Frontal cortex (tissue), 4 donors: ENCODE measurements at places on chromosomes 16 and 17. TPM values are rescaled to one million over a fixed set of nuclear protein-coding genes. Genes with fewer than 3 reads are reported as not detected.
A peak's percentile ranks its signal among the peaks of the same experiment; 100 is the strongest.

Gene GRB7
- not detected for total RNA-seq

DNA sequence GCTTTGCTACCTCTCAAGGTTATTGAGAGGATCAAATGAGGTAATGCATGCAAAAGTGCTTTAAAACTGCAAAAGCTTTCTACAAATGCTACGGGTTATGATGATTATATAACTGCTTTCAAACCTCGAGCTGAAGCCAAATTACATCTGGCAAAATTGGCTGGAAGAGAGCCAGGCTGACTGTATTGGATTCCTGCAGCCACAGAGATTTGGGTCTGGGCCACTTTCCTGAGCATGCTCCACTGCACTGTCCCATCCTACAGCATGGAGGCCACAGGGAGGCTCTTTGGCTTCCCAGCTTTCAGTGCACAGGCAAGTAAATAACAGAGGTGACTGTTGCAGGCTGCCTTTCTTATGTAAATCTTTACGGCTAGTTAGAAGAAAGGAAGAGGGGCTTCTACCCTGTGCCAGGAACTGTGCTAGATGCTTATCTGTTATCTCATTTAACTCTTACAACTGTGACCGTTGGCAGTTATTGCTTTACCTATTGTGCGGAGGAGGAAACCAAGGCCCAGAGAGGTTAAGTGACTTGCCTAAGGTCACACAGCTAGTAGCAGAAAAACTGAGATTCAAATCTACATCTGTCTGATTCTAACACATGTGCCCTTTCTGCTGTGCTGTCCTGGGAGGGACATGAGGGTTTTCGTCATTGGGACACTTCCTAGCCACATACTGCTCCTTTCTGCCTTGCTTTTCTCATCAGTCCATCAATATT lies 121.8 kb downstream of the SPACA3 start:
- DNase-seq = no peak

GRCh38 chr16:10009684-10010083 lies 172.5 kb downstream of the GRIN2A start:
- DNase-seq = peak; percentile 23

DNA sequence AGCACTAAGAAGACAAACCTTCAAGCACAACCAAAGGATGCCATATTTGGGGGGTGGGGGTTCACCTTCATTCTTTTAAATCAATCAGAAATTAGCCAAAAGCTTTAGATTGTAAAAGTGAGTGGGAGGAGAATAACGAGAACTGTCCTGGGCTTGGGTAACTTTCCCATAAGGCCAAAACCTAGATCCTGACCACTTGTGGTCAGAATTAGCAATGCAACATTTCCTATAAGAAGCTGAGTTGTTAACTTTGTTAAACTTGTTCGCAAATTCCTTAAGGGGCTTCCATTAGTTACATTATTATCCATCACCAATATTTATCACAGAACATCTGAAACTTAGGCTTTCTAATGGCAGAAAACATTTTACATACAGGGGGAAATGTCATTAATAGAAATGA lies 25.1 kb downstream of the STAT5B start:
- DNase-seq = no peak

Gene PRSS27
- 1.6 TPM for total RNA-seq

DNA sequence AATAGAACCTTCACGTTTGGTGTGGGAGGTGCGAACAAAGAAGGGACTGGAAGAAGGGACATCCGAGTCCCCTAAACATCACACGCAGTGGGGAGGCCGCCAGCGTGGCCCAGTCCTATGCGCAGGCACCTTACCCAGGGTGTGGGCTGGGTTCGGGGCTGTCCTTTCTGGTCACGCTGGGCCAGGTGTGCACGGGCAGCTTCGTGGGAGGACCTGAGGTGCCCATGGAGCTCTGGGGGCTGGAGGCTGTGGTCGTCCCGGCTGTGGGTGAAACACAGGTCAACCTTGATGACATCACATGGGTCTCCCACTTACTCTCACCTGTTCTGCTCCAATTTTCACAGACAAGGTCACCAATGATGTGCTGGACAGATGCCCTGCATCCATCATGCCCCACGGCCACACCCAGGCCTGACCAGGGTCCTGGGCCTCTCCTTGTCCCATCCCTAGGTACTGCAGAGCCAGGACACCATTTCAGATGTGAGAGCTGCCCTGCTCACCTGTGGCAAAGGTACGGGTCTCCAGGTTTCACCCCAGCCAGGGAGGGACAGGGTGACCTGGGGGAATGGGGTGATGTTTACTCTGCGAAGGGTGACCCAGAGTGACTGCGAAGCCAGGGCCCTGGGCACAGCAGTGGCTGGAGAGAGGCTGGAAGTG lies 3.1 kb downstream of the CD300C start:
- no peak for DNase-seq

GRCh38 chr17:6654841-6655731 lies 3.5 kb downstream of the C17orf100 start:
- peak; percentile 43 for DNase-seq

DNA sequence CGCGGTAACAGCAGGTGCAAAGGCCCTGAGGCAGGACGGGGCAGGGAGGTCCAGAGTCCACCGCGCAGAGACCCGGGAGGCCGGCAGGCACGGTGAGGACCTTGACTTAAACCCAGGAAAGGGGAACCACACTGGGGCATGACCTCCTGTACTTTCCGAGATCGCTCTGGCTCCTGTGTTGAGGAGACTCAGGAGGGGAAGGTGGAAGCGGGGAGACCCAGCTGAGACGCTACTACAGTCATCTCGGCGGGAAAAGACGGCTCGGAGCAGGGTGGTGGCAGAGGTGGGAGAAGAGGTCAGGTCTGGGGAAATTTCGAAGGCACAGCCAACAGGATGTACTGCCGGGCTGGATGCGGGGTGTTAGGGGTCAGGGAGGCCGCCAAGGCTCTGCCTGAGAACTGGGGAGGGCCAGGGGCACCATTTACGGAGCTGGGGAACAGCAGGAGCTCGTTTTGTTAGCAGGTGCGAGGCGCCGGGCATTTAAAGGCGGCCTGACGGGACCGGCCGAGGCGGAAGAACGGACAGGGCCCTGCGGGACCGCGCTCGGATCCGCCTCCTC lies 22.3 kb downstream of the NPTX1 start:
- DNase-seq = no peak

Gene BRICD5
- total RNA-seq = 4.5 TPM

DNA sequence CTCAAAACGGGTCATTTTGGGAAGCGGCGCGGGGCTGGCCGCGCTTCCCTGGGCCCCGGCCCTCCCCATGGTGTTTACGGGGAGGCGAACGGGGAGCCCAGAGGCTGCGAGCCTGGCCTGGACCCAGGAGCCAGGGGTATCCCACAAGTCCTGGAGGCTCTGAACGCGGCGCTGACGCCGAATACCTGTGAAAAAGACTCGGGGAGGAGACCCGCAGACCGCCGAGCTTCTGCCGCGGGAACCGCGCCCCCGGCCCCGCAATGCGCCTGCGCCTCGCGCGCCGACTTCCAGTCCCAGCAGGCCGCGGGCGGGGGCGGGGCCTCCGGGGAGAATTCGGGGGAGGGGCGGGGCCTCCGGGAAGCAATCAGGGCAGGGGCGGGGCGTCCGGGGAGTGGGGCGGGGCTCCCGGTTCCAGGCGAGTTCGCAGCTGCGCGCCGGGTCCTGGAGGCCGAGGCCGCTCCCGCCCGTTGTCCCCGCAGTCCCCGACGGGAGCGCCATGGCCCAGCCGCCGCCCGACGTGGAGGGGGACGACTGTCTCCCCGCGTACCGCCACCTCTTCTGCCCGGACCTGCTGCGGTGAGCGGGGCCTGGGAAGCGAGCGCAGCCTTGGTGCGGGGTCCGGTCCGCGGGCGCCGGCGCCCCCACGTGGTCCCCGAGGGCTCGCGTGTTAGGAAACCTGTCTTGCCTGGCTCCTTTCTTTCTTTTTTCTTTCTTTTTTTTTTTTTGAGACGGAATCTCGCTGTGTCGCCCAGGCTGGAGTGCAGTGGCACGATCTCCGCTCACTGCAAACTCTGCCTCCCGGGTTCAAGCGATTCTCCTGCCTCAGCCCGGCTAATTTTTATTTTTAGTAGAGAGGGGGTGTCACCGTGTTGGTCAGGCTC lies at the start of gene DECR2:
TSS of gene DECR2 (plus strand) at position 418 of the 881 bp plus-strand sequence. CDS start at position 497, 79 bp downstream.
- DNase-seq = peak; percentile 99

DNA sequence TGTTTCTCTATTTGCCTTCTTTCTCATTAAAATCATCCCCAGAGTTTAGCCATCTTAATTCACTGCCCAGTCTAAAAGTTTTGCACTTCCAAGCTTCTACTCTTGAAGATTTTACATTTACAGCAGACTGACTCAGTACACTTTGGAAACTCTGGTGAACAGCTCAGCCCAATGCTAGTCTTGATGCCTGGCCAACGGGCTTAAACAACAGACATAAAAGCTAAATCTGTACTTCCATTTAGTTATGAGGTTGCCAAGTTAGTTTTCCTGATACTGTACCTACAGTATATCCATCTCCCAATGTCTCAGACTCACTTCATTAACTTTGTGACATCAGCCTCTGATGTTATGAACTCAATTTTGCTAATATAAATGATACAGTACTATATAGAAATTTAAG lies 891.8 kb upstream of the SOX9 start:
- no peak for DNase-seq

GRCh38 chr17:50554201-50554600 lies 6.3 kb upstream of the CACNA1G start:
- no peak for DNase-seq

DNA sequence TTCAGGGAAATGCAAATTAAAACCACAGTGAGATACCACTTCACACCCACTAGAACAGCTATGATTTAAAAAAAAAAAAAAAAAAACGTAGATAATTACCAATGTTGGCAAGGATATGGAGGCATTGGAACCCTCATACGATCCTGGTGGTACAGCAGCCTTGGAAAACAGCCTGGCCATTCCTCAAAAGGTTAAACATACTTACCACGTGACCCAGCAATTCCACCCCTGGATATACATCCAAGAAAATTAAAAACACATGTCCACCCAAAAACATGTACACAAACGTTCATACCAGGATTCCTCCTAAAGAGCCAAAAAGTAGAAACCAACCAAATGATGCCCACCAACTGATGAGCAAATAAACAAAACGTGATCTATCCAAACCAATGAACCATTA lies 68.1 kb downstream of the GAS7 start:
- DNase-seq = no peak

Gene MPP2
- total RNA-seq = 13.9 TPM

- DNase-seq = no peak
These were observed 116.9 kb upstream of the CLEC3A start for GRCh38 chr16:77905374-77905920.

Gene RNF157
- total RNA-seq = 18.3 TPM

- no peak for DNase-seq
These were observed 27.7 kb upstream of the BCO1 start for GRCh38 chr16:81210807-81211206.

DNA sequence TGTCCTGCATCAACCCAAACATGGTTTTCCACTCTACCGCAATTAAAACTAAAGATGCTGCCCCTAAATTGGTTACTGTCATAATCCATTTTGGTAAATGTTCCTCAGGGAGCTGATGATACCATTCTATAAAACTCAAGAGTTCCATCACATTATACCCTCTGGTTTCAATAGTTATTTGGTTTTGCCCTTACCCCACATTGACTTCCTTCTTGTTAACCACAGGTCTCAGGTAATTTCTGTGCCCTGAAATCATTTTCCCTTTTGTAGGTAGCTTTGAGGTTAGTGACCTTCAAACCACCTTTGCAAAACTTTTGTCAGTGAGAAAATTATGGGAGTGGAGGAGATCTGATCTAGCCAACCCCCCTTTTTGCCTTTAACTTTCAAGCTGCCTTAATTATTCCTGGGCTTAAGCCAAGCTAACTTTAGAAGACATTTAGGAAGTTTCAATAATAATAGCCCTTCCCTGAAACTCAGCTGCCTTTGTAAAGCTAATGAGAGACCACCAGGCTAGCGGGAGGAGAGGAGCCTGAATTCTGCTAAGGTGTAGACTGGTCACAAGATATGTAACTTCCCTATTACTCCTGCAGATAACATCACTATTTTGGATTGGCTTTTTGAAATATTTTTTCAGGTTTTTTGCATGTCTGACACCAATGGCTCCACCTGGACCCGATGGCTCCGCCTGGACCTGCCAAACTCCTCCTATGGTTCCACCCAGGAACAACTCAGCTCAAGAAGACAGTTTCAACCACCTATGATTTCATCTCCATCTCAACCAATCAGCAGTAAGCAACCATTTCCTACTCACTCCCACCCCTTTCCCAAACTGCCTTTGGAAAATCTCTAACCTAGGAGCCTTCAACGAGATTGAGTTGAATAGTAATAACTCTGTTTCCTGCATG lies 224.9 kb downstream of the HS3ST3B1 start:
- DNase-seq = no peak

GRCh38 chr17:16919663-16920627 lies 52.0 kb downstream of the TNFRSF13B start:
- DNase-seq = no peak

Gene SPATA2L
- 20.0 TPM for total RNA-seq

DNA sequence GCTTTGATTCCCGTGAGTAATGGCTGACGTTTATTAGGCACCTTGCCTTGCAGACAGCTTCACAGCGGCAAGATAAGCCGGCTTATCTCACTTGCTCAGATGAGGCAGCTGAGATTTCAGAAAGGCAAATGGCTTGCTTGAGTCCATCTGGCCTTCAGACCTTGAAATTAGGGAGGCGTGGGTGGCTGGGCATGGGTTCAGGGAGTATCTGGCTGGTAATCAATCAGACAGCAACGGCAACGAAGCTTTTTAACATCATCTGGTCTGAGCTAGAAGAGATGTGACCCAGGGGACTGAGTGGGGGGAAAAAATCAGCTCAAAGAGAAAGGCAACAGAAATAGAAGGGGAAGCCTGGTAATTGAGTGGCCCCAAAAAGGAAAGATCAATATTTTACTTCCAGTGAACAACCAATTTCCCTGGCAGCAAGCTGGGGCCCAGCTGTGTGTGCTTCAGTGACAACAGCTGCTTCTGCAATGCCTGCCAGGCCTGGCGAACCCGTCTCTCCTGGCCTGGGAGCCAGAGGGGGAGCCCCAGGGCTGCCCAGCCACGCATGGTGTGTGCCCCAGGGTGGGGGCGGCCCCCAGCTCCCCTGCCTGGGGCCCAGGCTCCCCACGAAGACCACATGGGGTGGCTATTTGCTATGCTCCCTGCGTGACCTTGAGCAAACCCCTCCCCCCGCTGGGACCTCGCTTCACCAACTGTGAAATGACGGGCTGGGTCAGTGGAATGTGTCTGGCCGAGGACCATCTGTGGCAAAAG lies 34.0 kb downstream of the RAB11FIP4 start:
- no peak for DNase-seq

Gene CDYL2
- 9.4 TPM for total RNA-seq

DNA sequence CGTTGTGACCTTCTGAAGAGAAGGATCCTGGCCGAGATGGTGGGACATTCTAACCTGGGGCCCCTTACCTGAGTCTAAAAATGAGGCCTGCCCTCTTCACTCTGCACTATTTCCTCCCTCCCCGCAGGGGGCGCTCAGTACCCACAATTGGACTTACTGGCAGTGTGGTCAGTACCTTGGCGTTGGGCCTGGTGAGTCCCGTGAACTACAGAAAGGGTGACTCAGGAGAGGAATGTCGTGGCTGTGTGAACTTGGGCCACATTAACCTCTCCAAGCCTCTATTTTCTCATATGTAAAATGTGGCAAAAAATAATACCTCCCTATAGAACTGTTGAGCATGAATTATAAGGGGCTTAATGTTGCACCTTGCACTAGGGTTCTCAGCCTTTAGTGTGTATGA lies 3.9 kb downstream of the RSAD1 start:
- DNase-seq = peak; percentile 75

GRCh38 chr17:56739376-56739775 lies 94.3 kb downstream of the C17orf67 start:
- DNase-seq = no peak

Gene IL21R
- 0.41 TPM for total RNA-seq
